ENCODE measurements at places on chromosomes 7 and 10.

DNA sequence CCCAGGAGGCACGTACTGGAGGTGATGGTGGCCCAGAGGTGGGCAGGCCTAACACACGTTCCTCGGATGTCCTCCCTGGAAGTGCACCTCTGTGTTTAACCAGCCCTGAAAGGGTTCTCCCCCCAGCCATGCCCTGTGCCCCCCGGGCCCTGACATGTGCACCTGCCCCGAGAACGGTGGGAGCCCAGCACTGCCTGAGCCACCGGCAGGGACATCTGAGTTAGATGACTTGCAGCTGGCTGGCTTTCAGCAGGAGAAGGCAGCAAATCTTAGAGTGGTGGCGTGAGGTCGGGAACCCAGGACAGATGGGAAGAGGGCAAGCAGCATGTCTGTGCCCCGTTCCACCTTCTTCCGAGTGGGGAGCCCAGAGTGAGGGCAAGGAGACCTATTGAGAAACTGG, 291.8 kb downstream of the TCERG1L start:
- DNase-seq, result no peak

- DNase-seq, result no peak
These were observed 59.5 kb upstream of the PRPS1L1 start for GRCh38 chr7:18087026-18087686.

DNA sequence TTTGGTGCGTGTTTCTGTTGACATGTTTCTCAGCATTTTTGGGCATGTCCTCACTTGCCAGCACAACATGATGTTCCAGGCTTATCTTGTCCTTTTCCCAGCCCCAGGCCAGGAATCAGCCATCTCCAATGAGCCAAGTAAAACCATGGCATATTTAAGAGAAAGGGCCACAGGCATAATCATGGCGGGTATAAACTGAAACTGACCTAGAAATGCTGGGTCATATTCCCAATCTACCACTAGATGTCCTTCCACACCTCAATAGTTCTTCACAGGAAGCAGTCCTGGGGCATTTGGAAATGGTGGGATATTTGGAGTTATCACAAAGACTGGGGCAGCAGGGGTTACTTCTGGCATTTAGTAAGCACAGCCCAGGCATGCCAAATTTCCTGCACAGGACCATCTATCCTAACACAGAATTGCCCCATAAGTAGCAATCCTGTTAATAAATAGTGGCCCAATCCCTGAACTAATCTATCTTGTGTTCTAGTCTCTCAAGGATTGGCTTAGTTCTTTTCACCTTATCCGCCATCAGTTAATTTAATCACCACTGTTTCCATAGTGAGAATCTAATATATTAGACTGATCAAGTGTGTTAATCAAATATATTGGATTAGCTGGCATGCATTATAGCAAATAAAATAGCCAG, 101.6 kb downstream of the NPSR1 start:
- no peak for DNase-seq

DNA sequence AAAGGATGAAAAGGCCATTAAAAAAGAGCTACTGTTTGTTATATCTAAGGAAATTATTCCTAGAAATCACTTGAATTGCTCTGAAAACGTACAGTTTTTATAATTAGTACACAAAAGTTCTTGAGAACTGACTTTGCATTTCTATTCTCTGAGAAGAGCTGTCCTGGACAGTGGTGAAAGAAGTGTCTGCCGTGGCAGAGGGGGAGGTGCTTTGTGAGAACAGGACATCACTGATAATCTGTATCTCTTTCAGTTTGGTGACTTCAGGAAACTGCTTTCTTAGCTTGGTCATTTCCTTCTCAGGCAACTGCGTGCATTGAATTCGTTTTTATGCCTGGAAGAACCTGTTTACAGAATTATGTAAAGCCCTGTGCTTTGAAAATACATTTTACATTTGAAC, 52.1 kb downstream of the POLL start:
- DNase-seq, result no peak

DNA sequence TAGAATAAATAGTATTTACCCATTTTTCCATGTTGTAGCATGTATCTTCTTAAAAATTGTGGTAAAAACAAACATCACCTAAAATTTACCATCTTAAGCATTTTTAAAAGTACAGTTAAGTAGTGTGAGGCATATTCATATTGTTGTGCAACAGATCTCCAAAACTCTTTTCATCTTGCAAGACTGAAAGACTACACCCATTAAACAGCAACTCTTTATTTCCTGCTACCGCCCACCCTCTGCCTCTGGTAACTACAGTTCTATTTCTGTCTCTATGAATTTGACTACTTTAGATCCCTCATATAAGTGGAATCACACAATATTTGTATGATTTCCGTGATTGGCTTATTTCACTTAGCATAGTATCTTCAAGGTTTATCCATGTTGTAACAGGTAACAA, 40.0 kb upstream of the AGBL3 start:
- no peak for DNase-seq

DNA sequence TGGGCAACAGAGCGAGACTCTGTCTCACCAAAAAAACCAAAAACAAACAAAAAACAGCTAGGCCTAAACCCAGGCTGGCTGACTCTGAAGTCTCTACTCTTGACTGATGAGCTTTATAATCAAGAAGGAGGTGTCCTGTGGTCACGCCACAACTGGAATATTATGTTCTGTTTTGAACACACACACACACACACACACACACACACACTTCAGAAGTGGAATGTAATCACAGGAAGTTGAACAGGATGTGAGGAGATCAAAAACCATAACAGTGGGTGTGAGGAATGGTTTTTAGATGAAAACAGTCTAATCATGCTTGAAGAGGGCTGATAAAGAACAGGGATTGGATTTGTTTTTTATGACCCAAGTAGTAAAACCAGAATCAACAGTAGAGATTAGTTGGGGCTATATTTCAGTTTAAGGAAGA, 51.1 kb upstream of the IL6 start:
- no peak for DNase-seq

- DNase-seq, result no peak
These were observed 228.2 kb upstream of the SEMA3A start for GRCh38 chr7:84422790-84423189.
